Astrocyte of the cerebellum (primary cell): ENCODE measurements at places on chromosomes 3 and 15.

- DNase-seq: no peak
These were observed 294.5 kb downstream of the NAALADL2 start for GRCh38 chr3:175153595-175153994.

- no peak for DNase-seq
These were observed 25.9 kb upstream of the UBE2E1 start for GRCh38 chr3:23779841-23780240.

GRCh38 chr3:61702453-61702852, 141.1 kb downstream of the PTPRG start:
- DNase-seq: no peak

DNA sequence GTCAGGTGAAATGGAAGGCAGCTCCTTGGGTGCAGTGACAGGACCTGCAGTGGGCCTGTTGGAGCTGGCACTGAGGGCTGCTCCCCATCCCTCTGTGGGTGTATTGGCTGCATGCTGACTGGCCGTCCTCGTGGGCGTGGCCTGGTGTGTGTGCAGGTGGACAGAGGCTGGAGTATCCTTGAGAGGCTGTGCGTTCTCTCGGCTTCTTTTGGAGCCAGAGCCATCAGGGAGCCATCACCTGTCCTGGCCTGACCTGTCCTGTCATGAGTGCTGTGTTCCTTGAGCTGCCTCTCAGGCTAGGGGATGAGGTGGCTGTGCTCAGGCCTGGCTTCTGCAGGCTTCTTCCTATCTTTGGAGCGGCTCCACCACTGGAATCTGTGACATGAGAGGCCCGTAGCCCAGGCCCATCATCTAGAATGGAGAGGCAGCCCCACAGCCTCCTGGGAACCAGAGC, 61.5 kb downstream of the APBA2 start:
- no peak for DNase-seq

- no peak for DNase-seq
These were observed 771.2 kb upstream of the ARRDC4 start for GRCh38 chr15:97189162-97189780.

DNA sequence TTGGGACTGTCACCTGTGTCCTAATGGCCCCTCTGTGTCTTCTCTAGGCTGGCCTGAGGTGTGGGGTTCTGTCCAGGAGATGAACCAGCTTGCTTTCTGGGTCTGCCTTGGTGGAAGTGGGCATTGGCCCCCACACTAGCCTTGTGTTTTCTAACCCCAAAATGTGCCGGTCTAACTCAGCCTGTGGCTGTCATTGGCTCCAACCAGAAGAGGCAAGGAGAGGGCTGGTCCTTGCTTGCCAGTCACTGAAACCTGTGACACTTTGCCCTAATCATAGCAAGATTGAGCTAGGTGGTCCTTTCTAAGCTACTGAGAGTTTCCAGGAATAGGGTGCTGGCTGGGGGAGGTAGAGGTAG, 2.2 kb downstream of the C15orf39 start:
- DNase-seq: no peak

- no peak for DNase-seq
These were observed 23.0 kb upstream of the ANP32A start for GRCh38 chr15:68843425-68844311.

GRCh38 chr3:78765671-78766485, 1001.9 kb downstream of the ROBO1 start:
- no peak for DNase-seq

DNA sequence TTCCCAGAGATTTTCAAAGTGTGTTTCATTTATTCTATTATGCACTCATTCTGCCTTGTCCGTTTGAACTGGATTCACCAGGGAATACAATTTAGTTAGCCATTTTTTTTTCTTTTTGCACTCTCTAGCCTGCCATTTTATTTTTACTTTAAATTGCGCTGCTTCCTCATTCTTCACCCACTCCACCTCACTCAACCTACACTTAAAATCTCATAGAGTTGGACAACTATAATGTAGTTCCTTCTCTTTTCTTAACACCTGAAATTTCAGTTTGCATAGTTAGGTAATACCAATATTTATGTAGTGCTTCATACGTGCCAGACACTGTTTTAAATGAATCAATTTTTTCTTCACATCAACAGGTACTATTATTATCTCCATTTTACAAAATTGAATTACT, 42.4 kb upstream of the CMC1 start:
- no peak for DNase-seq

GRCh38 chr3:138092023-138092422, 23.4 kb downstream of the DZIP1L start:
- DNase-seq: no peak

DNA sequence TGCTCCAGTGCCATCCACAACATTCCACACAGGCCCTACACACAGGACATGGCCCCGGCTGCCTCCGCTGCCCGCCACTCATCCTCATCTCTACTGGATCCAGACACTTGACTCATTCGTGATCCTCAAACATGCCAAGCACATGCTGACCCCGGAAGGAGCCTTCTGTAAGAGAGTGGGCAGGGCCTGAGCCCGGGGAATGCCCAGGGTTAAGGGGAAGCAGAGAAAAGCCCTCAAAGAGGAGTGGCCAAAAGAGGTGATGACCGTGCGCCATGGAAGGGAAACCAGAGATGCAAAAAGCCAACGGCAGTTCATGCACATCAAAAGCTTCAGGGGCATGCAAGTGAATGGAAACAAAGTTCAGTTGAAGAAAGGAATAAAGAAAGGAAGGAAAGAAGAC, 46.1 kb downstream of the RFTN1 start:
- no peak for DNase-seq

DNA sequence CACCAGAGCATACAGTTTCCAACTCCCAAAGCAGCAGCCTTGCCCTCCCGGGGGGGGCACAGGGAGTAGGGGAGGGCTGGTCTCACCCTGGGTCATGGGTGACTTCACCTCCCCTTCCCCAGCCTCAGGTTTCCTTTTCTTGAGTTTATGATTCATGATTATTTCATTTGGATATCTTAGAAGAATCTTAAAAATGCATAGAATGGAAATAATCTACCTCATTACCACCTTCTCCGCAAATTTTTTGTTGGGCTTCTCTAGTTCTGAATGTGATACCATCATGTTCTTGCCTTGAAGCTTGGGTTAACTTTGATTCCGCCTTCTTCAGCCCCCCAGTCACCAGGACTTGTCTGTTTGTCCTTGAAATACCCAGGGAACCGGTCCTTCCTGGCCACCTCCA, 148.8 kb upstream of the ROPN1 start:
- DNase-seq: no peak

DNA sequence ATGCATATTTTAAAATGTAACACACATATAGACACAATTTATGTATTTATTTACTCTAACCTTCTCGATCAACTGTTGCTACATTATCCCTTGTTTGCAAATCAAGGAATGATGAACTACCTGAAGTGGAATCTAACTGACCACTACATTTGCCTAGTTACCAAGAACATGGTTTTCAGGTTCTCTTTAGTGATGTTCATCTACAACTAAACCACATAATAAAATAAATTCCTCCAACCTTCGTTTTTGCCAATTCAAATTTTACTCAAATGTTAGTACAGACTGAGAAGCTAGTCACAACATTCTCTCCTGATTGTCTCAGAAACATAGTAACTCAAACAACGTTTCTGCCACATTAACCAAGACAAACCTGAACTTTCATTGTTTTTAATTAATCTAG, 521.9 kb downstream of the FOXP1 start:
- DNase-seq: no peak

DNA sequence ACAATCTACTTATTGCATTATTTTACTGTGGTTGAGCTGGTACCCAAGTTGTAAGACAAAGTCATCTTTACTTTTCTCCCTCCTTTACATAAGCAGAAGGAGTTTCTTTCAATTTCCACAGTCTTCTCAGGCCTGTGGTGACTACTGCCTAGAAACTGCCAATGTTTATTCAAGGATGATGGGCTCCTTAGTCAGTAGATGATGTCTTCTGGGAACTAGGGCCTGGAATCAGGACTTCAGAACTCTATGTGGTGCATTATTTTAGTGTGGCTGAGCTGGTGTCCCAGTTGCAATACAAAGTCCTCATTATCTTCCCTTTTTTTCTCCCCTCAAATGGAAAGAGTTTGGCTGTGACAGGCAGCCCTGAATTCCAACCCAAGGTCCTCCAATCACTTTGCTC, 1762.5 kb downstream of the SI start:
- no peak for DNase-seq

DNA sequence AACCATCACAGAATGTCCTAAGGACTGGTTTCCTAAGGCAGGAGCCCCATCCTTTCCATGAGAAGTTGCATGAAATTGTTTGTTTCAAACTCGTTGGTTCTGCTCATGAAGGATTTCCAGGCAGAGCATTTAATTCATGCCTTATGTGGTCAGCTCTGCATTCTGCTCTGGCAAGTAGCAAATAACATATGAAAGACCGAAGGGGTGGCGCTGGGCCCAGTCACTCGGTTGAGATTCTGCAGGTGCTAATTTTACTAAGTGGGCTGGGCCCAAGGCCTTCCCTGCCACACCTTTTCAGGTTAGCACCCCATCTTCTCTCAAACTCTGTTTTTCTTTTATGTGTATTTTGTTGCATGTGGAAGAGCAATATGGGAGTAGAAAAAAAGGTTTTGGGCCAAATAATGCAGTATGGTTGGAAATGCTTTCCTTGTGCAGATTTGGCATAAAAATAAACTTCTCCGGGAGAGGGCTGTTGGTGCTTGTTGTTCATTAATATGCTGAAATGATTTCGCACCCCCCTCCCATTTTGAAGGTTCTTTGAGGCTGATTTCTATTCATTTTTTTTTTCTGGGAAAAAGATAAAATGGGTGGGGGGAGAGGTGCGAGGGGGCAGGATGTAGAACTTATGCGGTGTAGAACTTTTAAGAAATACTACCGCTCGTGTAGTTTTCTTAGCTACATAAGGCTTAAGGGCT, 182.9 kb upstream of the FEZF2 start:
- DNase-seq: no peak

DNA sequence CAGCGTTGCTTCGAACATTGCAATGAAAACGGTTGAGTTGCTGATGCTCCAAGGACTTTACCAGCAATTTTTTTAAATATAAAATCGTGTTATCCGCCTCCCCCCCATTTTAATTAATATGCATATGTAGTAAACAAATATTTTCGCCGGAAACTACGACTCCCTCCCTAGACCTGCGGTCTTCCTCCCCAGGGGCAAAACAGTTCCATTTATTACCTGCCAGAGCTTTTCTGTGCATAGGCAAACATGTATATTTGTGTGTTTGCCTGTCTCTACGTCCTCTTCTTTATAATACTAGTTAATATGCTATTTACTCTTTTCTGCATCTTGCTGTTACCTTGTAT, 593 bp upstream of the RSL24D1 start:
- no peak for DNase-seq

- DNase-seq: no peak
These were observed 2.1 kb downstream of the ZDHHC19 start for GRCh38 chr3:196208942-196209695.

- peak; percentile 58 for DNase-seq
These were observed 53.9 kb downstream of the CLASP2 start for GRCh38 chr3:33664195-33664594.

DNA sequence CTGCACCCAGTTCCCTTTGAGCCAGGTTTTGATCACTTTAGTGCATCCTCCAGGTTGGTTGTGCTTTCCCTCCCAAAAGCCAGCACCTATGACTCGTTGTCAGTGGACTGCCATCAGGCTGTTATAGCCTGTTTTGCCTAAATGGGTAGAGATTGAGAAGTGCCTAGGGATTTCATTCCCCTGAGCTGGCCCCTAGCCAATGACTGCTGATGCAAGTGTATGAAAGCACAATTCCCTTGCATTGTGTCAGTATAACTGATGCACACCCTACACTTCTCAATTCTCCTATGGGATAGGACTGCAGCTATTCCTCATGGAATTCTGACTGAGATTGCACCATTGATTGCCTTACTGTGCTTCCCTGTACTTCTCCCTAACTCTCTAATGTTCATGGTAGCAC, 102.1 kb upstream of the ARPP21 start:
- DNase-seq: no peak

GRCh38 chr3:27796365-27796875, 74.3 kb upstream of the EOMES start:
- DNase-seq: no peak

DNA sequence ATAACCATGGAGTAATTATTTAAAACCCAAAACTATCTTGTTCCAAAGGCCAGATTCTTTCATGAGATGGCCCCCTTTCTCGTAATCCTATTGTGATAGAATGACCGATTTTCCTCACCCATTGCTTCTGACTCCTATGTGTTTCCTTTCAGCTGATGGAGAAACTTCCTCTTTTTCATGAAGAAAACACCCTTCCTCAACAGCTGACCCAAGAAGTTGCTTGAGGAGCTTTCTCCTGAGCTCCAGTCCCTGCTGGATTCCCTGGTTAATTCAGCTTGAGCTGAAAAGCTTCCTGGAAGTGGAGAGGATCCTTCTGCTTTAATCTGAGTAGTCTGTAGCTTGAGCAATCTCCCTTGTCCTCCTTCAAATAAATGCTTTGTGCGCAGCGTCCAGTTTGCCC, 75.0 kb downstream of the BFSP2 start:
- DNase-seq: no peak

DNA sequence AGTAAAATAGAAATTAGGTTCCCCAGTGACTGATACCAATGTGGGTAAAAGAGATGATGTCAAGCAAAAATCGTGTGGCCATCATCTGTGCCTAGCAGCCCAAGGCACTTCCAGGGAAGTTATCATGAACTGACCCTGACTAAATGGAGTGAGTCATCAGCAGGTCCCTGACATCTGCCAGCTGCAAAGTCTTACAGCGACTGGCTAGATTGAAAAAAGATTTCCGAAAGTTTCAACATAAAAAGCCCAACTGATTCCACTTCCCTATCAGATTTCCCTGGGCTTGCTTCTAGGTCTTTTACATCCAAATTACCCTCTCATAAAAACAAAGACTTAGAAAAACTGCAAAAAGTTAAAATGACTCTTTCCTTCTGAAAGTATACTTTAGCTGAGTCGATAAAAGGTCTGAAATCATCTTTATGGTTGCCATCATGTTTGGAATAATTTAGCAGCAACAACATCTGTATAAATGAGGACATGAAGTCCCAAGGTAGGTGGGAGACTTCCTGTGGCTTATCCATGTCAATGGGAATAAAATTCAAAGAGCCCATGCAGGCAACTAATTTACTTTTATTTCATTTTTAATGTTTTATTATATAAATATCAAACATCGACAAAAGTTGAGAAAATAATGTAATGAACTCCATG, 342.8 kb downstream of the ERC2 start:
- no peak for DNase-seq

DNA sequence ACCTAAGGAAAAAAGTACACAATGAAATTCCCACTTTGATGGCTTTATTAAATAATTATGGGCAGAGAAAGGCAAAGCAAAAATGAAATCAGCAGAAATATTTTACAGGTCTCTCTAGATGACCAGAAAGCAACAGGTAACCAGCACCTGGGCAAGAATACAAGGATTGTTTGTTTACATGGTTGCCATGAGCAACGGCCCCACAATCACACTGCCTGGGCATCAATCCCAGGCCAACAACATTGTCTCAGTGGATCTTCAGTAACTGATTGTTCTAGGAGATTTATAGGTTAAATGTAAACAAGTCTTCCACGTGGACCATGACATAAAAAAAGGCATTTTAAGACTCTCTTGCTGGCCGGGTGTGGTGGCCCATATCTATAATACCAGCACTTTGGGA, 82.6 kb downstream of the PDZRN3 start:
- no peak for DNase-seq

- DNase-seq: peak; percentile 75
These were observed 71.0 kb downstream of the SQOR start for GRCh38 chr15:45705510-45706473.

- no peak for DNase-seq
These were observed 54.5 kb downstream of the DCLK3 start for GRCh38 chr3:36709826-36710365.

GRCh38 chr3:108823227-108823626, 641 bp downstream of the TRAT1 start:
- DNase-seq: no peak
